Renal pelvis (tissue), 12 donors: ENCODE measurements at places on chromosomes 2 and 18. TPM values are rescaled to one million over a fixed set of nuclear protein-coding genes. Genes with fewer than 3 reads are reported as not detected.
A peak's percentile ranks its signal among the peaks of the same experiment; 100 is the strongest.

Gene SERPINB13
- polyA plus RNA-seq, result not detected

GRCh38 chr2:71617266-71617665, 163.9 kb downstream of the DYSF start:
- no peak for DNase-seq

Gene SERPINB8
- 3.7 TPM for polyA plus RNA-seq

GRCh38 chr2:157866202-157866601, 9.9 kb downstream of the ACVR1 start:
- DNase-seq, result no peak

DNA sequence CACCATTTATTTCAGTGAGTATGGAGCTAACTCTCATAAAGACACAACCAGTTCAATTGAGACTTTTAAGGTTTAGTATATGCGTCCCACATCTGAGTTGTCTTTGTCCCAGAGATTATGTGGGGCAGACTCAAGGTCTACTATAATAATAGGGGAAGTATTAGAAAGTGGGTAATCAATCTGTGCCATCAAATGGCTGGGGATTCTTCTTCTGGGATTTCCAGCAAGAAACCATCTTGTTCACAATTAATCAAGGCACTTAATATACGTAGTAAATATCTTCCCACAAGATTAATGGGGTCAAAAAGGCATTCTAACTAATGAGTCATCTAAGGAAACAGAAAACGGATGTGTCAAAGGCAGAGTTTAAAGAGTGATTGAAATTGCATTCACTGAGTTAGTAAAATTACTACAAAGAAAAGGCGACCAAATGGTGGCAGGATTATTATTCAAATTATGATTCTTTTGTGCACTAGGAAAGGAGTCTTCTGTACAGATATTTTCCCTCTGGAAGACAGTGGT, 179.8 kb upstream of the REG3G start:
- no peak for DNase-seq

GRCh38 chr2:15298770-15299169, 262.4 kb downstream of the NBAS start:
- peak; percentile 21 for DNase-seq

Gene CNDP2
- polyA plus RNA-seq, result 338 TPM

DNA sequence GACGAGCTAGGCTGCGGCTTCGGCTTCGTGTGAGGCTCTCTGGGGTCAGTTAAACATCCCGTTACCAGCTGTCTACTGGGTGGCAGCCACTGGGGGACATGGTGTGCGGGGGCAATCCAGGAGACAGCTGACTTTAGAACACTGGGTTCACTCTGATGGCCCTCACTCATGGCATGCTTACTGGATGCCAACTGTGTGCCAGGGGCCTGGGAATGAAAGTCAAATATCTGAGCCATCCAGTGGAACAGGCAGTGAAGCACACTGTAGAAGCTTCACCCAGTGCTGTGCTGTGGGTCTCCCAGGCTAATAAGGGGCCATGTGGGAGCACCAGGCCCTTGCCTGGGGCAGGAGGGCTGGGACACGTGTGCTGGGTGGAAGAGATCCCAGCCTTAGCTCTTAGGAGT, 48.3 kb downstream of the GLI2 start:
- no peak for DNase-seq

Gene RAD51AP2
- polyA plus RNA-seq, result 0.19 TPM

DNA sequence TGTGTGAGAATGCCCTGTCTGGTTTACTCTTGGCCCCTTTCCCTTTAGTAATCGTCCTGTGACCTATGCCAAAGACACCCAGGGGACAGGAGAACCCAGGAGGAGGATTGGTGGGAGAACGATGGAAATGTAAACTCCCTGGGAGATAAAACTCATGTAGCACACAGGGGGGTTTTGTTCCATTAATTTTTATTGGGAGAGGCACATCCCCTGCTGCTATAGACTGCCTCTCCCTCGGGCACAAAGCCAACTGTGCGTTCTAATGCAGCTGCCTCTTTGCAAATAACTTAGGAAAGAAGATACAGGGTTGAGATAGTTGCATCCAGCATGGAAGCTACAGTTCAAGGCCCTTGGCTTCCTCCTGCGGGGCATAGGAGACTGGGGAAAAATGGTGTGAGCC, 489.6 kb downstream of the SLC4A3 start:
- peak; percentile 58 for DNase-seq

- no peak for DNase-seq
These were observed 169.0 kb upstream of the DDX18 start for GRCh38 chr2:117645458-117645857.

Gene HES6
- polyA plus RNA-seq, result 8.5 TPM

Gene PAIP2B
- polyA plus RNA-seq, result 20.8 TPM

Gene ACOXL
- 0.93 TPM for polyA plus RNA-seq

- DNase-seq, result no peak
These were observed 1101.5 kb upstream of the KLHL29 start for GRCh38 chr2:22283436-22283835.

Gene MARCHF4
- polyA plus RNA-seq, result 0.13 TPM

DNA sequence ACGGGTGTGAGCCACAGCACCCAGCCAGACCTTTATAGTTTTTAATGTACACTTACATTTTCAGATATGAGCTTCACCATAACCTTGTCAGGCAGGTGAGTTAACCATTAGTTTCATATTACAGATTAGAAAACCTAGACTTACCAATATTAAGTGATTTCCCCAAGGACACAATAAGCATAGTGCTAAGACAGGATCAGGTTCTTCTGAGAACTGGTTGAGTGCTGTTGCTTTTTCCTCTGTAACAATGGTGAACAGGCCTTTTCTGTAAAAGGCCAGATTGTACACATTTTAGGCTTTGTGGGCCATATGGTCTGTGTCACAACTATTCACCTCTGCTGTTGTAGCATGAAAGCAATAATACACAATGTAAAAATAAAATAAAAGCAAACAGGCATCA, 332.0 kb downstream of the PIK3C3 start:
- DNase-seq, result no peak

- no peak for DNase-seq
These were observed 45.6 kb upstream of the SLC1A4 start for GRCh38 chr2:64943387-64944150.

GRCh38 chr2:112187805-112188596, 49.8 kb downstream of the FBLN7 start:
- DNase-seq, result no peak

- DNase-seq, result no peak
These were observed 33.6 kb downstream of the KIDINS220 start for GRCh38 chr2:8803658-8804379.

GRCh38 chr2:242032780-242033656, 163.5 kb downstream of the RTP5 start:
- no peak for DNase-seq

GRCh38 chr2:7377916-7378569, 460.8 kb downstream of the RNF144A start:
- peak; percentile 48 for DNase-seq

DNA sequence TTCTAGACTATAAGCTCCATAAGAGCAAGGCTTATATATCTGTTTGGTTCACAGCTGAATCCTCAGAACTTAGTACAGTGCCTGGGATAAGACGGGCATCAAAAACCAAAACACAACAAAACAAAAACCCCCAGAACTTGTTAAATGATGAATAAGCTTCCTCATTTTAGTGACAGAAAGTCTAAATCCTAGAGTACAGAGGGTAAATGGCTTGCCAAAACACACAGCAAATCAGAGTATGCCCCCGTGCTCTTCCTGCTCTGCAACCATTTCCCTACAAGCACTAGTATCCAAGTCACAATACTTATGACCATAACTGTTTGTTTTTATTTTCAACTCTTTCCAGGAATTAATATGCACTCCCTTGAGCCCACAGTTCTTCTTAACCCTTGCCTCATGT, 10.1 kb downstream of the ZNF521 start:
- DNase-seq, result no peak

Gene NRP2
- polyA plus RNA-seq, result 67.4 TPM

Gene DCAF17
- polyA plus RNA-seq, result 20.1 TPM

- no peak for DNase-seq
These were observed 7.0 kb downstream of the ASIC4 start for GRCh38 chr2:219521066-219521880.

Gene HOXD3
- polyA plus RNA-seq, result 32.8 TPM

Gene RIT2
- polyA plus RNA-seq, result not detected

Gene COL5A2
- polyA plus RNA-seq, result 147 TPM

Gene SALL3
- polyA plus RNA-seq, result 11.5 TPM

DNA sequence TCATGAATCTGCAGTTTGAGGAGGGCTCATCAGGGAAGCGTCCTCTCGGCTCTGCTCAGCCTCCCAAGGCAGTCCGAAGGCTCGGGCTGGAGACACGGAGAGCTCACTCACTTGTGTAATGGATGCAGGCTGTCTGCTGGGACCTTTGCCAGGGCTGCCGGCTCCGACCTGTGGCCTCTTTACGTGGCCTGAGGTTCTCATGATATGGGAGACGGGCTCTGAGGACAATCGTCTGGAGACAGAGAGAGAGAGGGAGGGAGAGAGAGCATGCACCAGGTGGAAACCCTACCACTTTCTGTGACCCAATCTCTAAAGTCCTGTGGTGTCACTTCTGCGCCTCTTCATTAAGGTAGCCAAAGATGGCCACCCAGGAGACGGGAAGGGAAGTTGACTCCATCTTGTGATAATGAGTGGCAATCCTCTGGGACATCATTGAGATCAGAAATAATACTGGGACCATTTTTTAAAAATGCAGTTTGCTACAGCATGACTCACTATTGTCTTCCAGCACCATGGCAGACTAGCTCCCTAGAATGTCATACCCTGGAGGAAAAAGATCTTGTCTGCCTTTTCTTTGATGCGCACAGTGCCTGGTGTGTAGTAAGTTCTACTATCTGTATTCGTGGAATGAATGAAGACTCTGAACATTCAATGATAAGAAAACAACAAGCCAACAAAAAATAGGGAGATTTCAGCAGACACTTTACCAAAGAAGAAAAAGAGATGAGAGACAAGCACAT, 60.2 kb downstream of the CD8B2 start:
- no peak for DNase-seq

DNA sequence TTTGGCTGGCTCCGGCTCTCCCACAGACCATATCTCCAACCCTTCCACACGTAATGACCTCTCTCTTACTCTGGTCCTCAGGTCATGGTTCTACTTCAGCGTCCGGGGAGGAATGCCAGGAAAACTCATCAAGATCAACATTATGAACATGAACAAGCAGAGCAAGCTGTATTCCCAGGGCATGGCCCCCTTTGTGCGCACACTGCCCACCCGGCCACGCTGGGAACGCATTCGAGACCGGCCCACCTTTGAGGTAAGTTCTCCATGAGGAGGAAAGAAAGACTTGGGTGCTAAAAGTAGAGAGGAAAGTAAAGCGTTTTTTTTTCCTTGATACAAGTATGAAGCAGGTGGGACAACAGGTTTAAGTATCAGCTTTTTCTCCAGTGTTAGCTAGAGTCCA, 1.9 kb downstream of the AGBL5 start:
- DNase-seq, result no peak

- no peak for DNase-seq
These were observed 9.7 kb downstream of the TTLL4 start for GRCh38 chr2:218720048-218721041.

- DNase-seq, result peak; percentile 66
These were observed 1.7 kb upstream of the POLR2D start for GRCh38 chr2:127859712-127860085.

GRCh38 chr2:234290671-234291070, 206.2 kb downstream of the ARL4C start:
- no peak for DNase-seq

DNA sequence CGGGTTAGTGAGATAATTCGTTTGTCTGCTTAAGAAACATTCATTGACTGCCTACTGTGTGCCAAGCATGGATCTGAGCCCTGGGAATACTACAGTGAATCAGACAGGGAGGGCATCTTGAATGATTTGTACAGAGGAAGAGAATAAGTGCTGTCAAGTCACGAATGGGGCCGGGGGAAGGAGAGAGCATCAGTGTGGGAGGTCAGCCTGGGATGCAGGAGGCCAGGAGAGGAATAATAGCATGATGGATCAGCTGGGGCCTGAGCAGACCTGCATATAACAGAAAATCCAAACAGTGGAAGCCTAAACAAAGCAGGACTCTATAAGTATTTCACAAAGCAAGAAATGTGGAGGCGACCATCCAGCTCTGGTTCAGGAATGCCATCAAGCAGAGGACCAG, 55.4 kb upstream of the PAX8 start:
- DNase-seq, result no peak

- no peak for DNase-seq
These were observed 1223.1 kb upstream of the ZEB2 start for GRCh38 chr2:145743011-145743410.

Gene KLF7
- 23.7 TPM for polyA plus RNA-seq

Gene G6PC2
- 0.24 TPM for polyA plus RNA-seq

- no peak for DNase-seq
These were observed 10.7 kb upstream of the GALNT3 start for GRCh38 chr2:165804719-165805118.

GRCh38 chr2:175817221-175817620, 184.8 kb downstream of the LNPK start:
- DNase-seq, result no peak

DNA sequence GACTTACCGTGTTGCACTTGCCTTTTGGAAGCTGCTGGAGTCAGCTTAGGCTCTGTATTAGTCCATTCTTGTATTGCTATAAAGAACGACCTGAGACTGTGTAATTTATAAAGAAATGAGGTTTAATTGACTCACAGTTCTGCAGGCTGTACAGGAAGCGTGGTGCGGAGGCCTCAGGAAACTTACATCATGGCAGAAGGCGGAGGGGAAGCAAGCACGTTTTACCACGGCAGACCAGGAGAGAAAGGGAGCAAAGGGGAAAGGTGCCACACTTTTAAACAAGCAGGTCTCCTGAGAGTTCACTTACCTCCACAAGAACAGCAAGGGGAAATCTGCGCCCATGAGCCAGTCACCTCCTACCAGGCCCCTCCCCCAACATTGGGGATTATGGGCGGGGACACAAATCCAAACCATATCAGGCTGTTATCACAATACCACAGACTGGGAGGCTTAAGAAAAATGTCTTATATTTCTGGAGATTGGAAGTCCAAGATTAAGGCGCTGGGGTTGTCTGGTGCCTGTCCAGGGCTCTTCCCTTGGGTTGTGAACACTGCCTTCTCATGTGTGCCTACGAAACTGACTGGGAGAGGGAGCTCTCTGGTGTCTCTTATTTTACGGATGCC, 3.6 kb upstream of the D2HGDH start:
- no peak for DNase-seq

GRCh38 chr2:64809216-64809615, 155.5 kb upstream of the SERTAD2 start:
- no peak for DNase-seq

DNA sequence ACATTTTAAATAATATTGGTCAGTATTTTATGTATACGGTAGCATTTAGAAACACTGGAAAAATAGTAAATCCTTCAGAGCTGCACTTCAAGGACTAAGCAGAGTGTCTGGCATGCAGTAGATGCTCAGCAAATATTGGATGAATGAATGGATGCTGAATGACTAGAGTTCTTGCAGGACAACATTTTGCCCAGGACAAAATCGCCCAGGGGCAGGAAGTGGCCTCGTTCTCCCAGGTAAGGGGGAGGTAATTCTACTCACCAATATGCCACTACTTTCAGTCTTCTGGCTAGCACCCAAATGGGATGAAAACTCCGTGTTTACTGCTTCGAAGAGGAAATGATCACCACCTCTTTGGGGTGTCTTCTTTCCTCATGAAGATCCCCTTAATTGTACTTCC, 4.0 kb upstream of the DGUOK start:
- DNase-seq, result no peak

- DNase-seq, result no peak
These were observed 88.7 kb upstream of the CXCR4 start for GRCh38 chr2:136206613-136207012.

Gene HOXD8
- polyA plus RNA-seq, result 182 TPM
